ENCODE measurements at places on chromosomes 2 and 18.
A peak's percentile ranks its signal among the peaks of the same experiment; 100 is the strongest.

DNA sequence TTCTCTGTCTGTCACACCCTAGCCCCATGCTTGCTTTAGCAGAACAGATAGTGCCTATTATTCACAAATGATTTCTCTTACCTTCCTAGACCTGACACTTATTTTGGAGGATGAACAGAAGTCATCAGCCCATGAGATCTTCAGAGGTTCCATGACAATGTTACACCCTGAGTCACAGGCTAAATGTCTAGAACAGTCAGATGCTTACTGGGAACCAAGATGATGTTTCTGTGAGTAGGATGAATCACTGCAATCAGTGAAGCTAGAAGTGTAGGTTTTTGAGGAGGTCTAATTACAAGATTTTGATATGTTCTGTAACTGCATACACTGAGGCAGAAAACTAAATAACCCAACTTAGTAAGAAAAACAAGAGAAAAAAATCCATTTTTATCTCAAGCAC lies 123.0 kb upstream of the THUMPD2 start:
- DNase-seq: no peak

DNA sequence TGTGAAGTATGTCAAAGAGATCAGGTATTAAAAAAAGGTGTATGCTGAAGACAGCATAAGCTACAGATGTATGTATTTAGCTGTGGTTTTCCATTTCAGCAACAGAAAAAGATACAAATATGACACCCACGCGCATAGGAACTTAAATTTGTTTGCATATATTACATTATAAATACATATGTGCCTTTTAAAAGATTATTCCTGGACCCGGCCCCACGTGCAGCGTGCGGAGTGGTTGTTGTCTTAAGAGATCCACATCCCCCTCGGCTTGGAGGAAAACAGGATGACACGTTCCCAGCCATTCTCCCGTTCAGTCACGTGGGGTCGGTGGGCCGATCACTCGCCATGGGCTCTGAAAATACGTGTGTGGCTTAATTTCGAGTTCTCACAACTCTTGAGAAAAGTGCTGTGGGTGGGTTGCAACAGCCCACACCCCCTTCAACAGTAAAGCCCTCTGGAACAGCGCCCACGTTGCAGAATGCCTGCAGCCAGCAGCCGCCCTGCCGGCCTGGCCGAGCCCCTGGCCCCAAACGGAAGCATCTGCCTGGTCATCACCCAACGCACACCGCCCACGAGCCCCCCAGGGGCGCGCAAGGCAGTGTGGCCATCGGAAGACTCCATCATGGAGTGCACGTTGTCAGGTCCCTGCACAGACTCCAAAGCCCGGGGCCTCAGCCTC lies 18.6 kb upstream of the KCNG2 start:
- DNase-seq: no peak

DNA sequence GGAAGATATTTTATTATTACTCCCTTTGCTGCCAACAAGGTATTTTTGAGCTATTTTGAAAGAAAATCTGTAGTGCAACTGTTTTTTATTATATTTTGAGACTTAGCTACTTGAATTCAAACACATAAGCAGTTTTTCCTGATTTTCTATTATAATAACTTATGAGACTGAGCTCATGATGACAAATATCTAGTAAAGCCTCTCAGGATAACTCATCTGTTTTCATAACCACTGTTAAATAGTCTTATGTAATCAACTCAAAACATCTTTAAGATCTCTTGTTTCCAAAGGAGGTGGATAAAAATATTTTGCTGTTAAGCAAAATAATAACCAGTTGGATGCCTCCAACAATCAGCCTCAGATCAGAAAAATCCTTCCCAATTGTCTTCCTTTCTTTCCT lies 21.9 kb upstream of the PPP1CB start:
- no peak for DNase-seq

DNA sequence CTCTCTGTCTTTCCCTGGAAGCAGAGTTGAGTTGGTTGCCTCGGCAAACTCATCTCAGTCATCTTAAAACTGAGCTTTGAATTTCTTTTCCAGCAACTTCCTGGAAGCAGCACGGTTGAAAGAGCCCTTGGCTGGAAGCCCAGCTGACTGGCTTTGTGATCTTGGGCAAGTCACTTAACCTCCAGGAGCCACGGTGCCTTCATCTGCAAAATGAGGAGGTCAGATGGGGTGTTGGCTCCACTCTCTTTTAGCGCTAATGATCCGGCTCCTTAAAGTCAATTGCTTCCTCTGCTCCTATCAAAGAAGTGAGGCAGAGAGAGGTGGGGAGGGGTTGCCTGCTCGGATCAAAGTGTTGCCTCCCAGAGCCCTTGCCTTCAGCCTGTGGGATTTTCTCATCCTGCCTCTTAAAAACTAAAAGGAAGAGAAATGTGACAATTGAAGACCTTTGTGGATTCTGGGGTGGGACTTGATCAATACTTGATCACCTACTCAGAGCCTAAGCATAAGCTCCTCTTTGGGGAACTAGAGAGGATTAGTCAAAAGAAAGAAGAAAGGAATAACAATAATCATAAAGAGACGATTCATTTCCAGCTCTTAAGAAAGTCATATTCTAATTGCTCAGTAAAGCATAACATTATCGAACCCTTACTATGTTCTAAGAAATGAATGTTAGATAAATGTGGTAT lies 86.6 kb downstream of the MYCN start:
- DNase-seq: no peak

- DNase-seq: no peak
Measured at GRCh38 chr2:185738679-185739472, at the start of gene FSIP2. Gene FSIP2 (plus strand): TSS chr2:185738804. CDS start chr2:185738895, 91 bp downstream.

GRCh38 chr2:239259173-239259572 lies 141.6 kb downstream of the HDAC4 start:
- DNase-seq: no peak

GRCh38 chr2:240852671-240853314 lies 15.8 kb upstream of the AGXT start:
- DNase-seq: no peak

DNA sequence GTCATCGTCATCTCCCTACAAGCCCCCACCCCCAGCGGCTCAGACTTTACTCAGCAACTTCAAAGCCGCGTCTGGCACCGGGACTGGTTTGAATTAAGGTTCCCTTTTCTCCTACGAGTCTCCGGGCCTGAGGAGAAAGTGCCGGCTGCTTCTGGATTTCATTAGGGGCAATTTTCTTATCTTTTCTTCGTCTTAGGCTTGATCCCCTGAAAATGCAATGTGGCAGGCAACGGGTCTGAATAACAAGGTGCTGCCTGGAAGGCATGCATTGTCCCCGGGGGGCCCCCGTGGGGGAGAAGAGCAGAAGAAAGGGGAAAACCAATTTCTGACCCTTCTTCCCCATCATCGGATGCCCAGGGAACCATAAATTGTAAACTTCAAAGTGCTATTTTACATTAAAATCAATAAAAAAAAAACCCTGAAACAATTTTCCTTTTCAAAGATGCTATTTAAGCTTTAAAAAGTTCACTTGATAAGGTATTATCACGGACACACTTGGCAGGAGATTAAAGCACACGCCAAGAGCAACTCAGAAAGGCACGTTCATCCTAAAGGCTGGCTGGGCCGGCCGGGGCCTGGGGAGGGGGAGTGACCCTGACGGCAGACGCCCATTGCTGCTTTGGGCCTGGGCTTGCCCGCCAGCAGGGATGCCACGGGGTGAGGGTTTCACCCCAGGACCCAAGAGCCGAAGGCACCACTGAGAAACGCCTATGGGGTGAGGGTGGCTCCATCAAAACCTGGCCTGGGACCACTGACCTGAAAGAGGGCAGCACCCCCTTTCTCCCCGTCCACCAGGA lies 230.4 kb downstream of the TWIST2 start:
- no peak for DNase-seq

DNA sequence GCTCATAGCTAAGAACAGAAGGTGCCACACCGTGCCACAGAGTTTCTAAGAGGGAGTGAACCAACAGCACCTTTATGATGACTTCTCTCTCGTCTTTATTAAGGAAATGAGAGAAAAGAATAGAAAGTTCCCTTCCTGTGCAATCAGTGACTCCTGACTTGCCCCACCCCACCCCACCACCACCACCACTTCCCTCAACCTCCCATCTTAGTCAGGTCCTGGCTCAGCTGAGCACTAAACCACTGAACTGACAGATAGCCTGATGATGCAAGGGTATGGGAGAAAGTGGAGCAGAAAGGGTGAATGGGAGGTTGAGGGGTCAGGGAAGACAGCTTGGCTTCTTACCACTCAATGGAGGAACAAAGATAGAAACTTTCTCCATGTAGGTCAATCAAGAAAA lies 75.2 kb upstream of the RMDN2 start:
- no peak for DNase-seq

DNA sequence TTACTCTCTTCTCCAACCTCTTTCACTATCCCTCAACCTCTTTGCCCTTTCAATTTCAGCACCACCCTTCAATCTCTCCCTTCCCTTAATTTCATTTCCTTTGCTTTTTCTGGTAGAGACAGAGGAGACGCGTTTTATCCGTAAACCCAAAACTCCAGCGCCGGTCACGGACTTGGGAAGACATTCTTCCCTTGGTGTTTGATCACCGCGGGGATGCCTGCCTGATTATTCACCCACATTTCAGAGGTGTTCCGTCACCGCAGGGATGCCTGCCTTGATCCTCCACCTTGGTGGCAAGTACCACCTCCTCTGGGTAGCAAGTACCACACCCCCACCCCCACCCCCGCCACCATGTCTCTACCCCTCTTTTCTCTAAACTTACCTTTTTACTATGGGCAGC lies 669.4 kb upstream of the PKDCC start:
- no peak for DNase-seq

- DNase-seq: no peak
Measured at GRCh38 chr2:9149726-9150567, 56.7 kb upstream of the ASAP2 start.

DNA sequence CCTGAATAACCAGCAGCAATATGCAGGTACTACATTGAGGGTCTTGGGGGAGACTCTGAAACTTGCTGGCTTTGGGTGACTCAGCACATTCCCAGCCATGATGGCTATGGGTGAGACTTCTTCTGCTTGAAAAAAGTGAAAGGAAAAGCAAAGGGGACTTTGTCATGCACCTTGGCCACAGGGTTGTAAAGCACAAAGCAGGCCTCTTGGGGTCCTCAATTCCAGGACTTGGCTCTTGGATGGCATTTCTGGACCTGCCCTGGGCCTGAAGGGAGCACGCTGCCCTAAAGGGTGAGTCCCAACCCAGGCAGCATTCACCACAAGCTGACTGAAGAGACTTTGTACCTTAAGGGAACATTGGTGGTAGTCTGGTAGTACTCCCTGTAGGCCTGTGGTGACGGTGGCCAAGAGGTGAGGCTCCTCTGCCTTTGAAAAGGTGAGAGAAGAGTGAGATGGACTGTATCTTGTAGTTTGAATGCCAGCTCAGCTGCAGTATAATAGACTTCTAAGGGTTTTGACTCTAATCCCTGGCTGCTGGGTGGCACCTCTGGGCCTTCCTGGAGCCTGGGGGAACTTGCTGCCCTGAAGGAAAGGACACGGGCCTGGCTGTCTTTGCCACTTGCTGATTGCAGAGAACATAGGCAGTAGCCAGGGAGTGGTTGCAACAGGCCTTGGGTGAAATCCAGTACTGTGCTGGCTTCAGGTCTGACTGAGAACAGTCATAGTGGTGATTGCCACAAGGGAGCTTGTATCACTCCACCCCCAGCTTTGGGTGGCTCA lies 36.5 kb upstream of the CYTIP start:
- no peak for DNase-seq

DNA sequence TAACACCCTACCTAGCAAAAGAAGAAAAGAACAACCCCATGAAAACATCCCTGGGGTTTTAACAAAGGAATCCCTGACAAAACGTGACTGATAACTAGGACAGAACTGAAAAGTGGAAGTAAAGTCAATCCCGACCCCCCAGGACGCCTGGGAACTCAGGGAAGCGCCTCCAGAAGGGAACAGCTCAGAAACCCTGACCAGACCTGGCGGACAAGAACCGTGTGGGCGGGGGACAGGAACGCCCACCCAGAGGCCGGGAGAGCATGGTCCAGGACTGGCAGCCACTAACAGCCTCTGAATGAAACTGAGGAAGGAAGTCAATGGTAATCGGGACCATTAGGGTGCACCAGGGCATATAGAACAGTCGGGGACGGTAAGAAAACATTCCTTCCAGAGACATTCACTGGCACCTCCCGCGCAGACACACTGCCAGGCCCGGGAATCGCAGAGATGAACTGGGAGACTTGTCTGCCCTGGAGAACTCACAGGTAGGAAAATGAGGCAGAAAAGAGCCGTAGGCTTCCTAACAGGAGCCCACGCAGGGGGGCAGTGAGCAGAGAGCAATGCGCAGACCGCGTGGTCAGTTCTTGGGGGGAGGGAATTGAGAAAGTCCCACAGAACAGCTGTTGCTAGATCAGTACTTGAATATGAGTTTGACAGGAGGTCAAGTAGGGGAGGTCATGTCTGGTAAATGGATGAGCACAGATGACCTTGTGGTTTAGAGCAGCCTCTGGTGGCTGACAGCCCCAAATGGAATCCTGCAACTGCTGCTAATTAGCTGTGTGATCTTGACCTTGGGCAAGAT lies 1.3 kb upstream of the TBC1D8 start:
- peak; percentile 4 for DNase-seq

DNA sequence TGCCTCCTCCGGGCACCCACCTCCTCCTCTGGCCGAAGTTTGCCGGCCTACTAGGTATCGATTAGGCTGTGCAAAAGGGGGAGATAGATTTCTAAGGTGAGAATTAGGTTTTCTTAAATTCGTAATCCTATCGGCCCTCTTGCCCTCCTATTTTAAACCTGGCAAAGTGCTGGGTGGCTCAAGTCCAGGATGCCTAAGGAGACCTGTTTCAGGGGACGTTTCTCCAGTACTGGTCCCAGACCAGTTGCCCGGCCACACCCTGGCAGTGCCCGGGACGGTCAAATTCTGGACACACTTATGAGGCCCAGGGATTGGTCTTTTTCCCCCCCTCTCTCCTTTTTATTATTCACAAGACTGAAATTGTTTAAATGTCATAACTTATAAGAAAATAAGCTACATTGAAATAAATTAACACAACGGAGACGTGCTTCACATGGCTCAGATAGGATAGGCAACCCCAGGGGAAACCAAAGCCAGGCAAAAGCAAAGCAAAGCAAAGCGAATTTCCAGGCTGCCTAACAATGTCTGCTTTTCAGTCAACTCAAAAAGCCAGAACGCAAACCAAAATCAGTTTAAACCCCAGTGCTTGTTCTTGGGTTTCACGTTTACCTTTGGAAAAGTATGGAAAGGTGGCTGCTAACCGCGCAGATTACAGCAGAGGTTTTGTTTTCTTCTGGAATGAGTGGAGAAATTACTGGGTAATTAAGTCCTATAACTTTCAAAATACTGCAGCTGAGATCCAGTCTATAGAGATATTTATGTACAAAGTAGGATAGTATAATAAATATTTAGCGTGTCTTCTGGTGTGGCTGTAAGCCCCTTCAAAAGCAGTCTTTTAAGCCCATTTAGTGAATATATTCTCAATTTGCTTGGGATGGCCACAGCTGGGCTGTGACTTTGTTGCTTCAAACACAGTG lies 3.0 kb downstream of the GBX2 start:
- DNase-seq: no peak

GRCh38 chr18:61350578-61350977 lies 17.3 kb downstream of the CDH20 start:
- no peak for DNase-seq

GRCh38 chr2:37215250-37215649 lies 16.1 kb downstream of the CEBPZ start:
- DNase-seq: no peak
